ENCODE measurements at places on chromosomes 3 and 15.

GRCh38 chr3:154625756-154626155 is 195.8 kb upstream of the GPR149 start:
- DNase-seq = no peak

GRCh38 chr3:104632947-104633346 is 733.8 kb upstream of the ALCAM start:
- DNase-seq = no peak

- DNase-seq = no peak
These were observed 7.8 kb downstream of the THBS1 start for GRCh38 chr15:39588531-39589192.

DNA sequence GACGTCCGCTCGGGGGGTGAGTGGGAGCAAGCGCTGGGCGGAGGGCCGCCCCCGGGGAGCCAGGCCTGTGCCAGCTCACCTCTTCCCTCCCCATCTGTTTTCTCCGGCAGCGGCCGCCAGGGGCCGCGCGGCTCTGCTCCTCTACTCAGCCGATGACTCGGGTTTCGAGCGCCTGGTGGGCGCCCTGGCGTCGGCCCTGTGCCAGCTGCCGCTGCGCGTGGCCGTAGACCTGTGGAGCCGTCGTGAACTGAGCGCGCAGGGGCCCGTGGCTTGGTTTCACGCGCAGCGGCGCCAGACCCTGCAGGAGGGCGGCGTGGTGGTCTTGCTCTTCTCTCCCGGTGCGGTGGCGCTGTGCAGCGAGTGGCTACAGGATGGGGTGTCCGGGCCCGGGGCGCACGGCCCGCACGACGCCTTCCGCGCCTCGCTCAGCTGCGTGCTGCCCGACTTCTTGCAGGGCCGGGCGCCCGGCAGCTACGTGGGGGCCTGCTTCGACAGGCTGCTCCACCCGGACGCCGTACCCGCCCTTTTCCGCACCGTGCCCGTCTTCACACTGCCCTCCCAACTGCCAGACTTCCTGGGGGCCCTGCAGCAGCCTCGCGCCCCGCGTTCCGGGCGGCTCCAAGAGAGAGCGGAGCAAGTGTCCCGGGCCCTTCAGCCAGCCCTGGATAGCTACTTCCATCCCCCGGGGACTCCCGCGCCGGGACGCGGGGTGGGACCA is 632 bp upstream of the CRELD1 start:
- peak; percentile 90 for DNase-seq

GRCh38 chr3:53577506-53577905 is 83.1 kb downstream of the CACNA1D start:
- DNase-seq = no peak

DNA sequence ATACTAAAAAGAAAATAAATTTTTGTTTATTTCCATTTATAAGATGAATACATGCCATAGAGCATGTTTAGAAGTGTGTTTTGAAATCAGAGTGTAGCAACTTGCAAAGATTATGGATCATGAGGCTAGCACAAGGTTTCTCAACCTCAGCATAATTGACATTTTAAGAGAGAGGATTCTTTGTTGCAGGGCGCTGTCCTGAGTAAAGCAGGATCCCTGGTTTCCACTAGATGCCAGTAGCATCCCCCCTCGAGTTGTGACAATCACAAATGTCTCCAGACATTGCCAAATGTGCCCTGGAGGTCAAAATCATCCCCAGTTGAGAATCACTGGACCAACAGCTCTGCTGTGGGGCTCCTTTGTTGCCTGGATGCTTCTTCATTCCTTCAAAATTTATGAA is 128.5 kb upstream of the RBMS3 start:
- DNase-seq = no peak

- no peak for DNase-seq
These were observed 97.7 kb upstream of the ATP2B2 start for GRCh38 chr3:10602769-10603768.

- no peak for DNase-seq
These were observed 5.3 kb downstream of the RAF1 start for GRCh38 chr3:12658593-12659058.

GRCh38 chr15:82979726-82980125 is 6.3 kb upstream of the RAMAC start:
- no peak for DNase-seq

GRCh38 chr3:106103383-106103782 is 234.6 kb upstream of the CBLB start:
- DNase-seq = no peak

DNA sequence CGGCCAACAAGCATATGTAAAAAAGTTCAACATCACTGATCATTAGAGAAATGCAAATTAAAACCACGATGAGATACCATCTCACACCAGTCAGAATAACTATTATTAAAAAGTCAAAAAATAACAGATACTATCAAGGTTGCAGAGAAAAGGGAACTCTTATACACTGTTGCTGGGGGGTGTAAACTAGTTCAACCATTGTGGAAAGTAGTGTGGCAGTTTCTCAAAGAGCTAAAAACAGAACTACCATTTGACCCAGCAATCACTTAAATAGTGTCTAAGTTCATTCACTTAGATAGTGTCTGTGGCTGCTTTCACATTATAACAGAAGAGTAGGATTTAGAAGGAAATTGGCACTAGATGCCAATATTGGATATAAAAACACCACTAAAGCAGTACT is 49.7 kb downstream of the CGGBP1 start:
- DNase-seq = no peak

GRCh38 chr15:68418611-68419161 is 13.3 kb downstream of the ITGA11 start:
- DNase-seq = no peak

DNA sequence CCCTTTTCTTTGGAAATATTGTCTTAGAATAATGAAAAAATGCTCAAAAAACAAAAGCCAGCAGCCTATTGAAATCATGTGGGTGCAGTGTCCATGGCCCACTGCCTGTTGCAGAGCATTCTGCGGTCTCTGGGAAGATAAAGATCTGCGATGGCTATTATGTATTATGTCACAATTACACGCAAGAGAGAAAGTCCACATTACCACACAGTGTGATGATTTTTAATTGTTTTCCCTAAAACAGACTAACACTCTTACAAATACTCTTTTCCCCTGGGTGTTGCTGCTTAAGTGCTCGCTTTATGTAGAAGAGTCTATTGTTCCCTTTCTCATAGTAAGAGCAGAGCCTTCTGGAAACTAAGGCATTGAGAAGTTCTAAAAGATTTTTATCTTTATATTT is 32.2 kb downstream of the SSR3 start:
- no peak for DNase-seq

DNA sequence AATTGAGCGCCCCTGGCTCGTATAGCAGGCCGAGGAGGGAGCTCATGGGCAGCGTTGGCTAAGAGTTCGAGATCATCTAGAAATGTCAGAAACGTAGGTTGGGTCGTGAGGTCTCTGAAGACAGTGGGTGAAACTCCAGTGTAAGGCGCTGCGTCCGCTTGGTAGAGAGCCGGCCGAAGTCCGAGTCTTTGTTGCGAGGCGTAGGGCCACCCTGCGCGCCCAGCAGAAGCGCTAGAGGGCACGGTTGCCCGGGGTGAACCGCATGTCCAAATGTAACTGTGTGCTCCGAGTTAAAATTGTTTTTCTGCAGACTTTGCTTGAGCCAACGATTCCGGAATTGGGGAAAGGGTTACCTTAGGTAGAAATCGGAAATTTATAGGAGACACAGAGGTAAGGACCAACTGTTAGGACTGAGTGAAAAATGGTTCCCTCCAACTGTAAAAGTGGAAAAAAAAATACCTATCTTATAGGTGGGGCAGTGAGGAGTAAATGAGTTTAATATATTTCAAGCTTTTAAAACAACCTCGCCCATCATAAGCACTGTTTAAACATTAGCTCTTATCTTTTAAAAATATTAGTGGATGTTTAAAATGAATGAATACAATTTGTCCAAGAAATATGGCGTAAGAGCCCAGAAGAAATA is 993 bp upstream of the SIAH2 start:
- peak; percentile 63 for DNase-seq

DNA sequence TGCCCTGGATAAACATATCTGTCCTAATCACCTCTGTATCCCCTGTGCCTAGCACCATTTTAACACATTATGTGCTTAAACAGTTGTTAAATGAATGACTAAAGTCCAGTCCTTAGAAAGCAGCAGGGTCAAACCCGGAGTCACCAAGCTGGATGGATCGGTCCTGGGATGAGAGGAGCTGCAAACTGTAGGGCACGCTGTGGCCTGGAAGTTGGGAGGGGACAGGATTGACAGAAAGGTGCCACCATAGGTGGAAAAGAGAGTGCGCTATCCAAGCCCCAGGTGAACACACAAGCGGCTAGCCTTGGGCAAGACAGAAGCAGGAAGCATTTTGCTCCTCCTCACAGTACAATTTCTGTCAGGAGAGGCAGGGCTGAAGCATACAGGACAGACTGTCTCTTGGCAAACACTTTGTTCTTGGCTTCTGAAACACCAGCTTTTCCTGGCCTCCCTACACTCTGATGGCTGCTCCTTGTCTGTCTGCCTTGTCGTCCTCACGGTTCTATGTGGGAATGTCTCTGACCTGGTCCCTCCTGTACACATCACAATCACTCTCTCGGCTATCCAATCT is 48.4 kb upstream of the KY start:
- no peak for DNase-seq

GRCh38 chr15:94036156-94036555 is 195.2 kb upstream of the MCTP2 start:
- DNase-seq = no peak

- DNase-seq = no peak
These were observed 37.0 kb downstream of the TTC23 start for GRCh38 chr15:99212406-99212805.

- DNase-seq = no peak
These were observed 33.5 kb downstream of the UMPS start for GRCh38 chr3:124763644-124764358.

GRCh38 chr15:77557564-77557963 is 75.1 kb downstream of the LINGO1 start:
- no peak for DNase-seq

DNA sequence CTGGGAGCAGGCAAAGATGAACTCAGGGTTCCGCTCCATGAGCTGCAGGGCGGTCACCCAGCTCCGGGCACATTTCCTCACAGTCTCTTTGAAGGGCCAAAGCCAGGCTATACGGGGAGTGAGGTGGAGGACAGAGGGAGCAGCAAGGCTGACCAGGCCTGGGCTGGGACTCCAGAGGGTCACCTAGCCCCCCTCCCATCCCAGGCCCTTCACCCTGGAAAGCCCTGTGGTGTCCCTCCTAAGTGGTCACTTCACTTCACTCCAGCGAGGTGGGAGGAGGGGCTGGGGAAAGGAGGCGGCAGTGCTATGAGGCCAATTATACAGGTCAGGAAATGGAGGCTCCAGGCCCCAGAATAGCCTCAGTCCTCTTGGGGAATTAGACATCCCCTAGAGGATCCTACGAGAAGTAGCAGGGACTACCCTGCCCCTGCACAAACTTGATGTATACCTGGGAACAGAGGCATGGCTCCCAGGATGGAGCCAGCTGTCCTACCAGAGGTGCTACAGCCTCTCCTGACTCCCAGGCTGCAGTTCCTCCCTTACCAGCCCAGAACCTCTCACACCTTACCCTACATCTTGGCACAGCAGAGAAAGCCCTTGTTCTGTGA is 5.7 kb downstream of the MAN2C1 start:
- no peak for DNase-seq

DNA sequence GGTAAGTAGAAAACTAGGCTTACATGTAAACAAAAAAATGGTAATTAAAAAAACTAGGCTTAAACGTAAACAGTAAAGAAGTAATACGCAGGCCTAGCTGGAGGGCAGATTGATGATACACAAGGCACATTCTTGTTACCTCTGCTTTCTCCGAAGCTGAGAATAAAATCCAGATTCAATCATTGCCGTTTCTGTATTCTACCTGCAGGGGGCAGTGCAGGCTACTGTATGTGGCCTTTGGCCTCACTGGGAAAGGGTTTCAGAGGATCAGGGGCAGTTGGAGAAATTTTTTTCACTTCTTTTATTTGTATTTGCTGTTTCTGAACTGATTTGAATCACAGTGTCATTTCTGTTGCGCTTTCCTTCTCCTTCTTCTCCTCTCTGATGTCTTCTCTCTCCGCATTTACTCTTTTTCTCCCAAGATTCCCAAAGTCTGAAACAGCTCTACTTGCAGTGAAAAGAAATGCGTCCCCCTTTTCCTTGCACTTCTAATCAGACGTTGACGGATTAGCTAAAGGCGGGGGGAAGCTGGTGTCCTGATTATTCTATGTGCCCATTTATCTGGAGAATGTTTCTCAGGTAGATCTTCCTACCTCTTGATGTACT is 67.1 kb upstream of the MCTP2 start:
- DNase-seq = peak; percentile 11

GRCh38 chr3:88282528-88283241 is 132.9 kb downstream of the C3orf38 start:
- DNase-seq = no peak

- no peak for DNase-seq
These were observed 129.1 kb upstream of the ABHD17C start for GRCh38 chr15:80565988-80566387.

- DNase-seq = no peak
These were observed 32.9 kb downstream of the SLC4A7 start for GRCh38 chr3:27451251-27451650.

- DNase-seq = no peak
These were observed 80.8 kb downstream of the PCCB start for GRCh38 chr3:136330900-136331299.

GRCh38 chr3:108287146-108287545 is 9.2 kb upstream of the HHLA2 start:
- no peak for DNase-seq

DNA sequence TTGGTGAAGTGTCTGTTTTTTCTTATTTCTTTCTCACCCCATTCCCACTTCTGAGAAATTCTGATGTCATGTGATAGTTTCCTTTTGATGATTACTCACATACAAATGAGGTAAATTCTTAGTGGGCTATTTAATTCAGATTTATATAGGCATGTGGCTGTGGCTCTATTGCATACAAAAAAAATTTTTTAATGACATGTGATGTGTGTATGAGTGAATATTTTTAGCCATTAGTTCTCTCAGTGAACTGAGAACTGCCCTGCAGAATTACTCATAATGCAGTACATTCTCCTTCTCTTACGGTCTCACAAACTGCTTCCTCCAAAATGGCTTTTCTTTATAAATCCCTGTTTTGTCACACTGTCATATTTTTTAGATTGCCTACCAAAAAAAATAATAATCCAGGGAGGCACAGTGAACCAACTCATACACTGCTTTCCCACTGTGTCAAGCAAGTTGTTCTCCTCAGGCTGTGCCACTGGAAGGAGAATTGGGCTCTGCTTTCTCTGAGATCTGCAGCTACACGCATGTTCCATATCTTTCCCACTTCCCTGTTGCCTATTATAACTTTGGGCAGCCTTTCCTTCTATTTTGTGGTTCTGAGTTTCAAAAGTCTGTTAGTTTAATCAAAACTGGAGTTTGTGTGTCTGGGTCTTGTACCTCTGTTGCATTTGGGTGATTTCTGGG is 415.7 kb upstream of the THBS1 start:
- no peak for DNase-seq

- no peak for DNase-seq
These were observed 23.0 kb downstream of the HPS3 start for GRCh38 chr3:149152420-149152819.

GRCh38 chr3:97975466-97975865 is 3.2 kb upstream of the RIOX2 start:
- no peak for DNase-seq
